ENCODE measurements at places on chromosomes 2 and 18.

GRCh38 chr2:70991742-70992141, 2.9 kb downstream of the TEX261 start:
- DNase-seq = no peak

GRCh38 chr2:146244131-146244530, 1600.7 kb upstream of the ACVR2A start:
- no peak for DNase-seq

DNA sequence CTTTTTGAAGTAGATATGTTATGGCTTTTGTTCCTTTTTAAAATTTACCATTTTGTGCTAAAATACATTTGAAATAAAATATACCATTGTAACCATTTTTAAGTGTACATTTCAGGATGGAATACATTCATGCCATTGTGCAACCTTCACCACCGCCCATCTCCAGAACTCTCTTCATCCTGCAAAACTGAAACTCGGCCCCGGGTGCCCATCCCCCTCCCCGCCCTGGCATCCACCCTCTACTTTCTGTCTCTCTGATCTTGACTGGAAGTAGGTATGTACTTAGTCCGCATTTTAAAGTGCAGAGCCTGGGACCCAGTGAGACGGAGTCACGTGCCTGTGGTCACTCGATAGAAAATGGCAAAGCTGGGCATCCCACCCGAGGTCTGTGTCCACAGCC, 45.6 kb downstream of the DIPK1C start:
- no peak for DNase-seq

DNA sequence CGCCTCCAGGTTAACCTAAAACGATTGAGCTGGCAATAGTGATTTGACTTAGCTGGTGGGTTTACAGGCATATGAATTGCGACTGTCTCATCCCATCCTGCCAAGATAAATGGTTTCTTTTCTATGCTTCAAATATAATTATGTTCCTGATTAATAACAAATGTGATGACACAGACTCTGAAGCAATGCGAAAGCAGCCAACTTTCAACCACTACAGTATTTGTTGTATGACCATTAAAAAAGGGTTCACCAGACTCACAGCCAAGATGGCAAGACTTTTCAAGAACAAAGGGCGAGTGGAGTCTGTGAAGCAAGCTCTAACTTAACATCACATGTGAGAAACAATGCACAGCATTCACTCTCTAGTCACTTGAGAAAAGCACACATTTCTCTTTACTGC, 186.6 kb downstream of the PID1 start:
- DNase-seq = no peak

GRCh38 chr2:64439194-64439593, 14.8 kb upstream of the LGALSL start:
- DNase-seq = no peak

DNA sequence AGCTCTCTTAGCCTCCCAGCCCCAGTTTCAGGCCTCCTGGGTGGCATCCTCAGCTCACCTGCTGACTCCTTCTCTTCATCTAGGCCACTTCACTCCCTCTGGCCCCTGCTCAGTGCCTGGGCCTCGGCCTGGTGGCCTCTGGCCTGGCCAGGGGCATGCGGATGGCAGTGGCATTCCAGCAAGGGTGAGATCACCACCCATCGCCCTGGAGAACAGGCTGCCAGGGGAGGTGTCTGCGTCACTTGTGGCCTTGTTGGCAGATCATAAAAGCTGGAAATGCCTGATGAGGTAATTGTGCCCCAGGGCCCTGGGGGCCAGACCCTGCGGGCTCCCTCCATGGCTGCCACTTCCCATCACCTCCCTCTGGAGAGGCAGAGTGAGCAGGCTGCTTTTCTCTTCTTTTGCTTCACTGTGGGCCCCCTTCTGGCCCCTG, 72.5 kb upstream of the SMAD2 start:
- no peak for DNase-seq

GRCh38 chr2:95353055-95353575, 49.4 kb upstream of the FAHD2A start:
- no peak for DNase-seq

DNA sequence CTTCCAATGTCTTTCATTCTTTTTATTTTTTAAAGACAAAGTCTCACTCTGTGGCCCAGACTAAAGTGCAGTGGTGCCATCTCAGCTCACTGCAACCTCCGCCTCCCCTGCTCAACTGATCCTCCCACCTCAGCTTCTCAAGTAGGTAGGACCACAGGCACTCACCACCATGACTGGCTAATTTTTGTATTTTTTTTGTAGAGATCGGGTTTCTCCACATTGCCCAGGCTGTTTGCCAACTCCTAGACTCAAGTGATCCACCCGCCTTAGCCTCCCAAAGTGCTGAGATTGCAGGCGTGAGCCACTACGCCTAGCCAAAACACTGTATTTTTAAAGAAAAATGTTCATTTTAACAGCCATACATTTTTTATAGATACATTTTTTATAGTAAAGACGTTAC, 12.7 kb downstream of the GCKR start:
- no peak for DNase-seq

GRCh38 chr2:136239079-136239685, 121.2 kb upstream of the CXCR4 start:
- DNase-seq = no peak

DNA sequence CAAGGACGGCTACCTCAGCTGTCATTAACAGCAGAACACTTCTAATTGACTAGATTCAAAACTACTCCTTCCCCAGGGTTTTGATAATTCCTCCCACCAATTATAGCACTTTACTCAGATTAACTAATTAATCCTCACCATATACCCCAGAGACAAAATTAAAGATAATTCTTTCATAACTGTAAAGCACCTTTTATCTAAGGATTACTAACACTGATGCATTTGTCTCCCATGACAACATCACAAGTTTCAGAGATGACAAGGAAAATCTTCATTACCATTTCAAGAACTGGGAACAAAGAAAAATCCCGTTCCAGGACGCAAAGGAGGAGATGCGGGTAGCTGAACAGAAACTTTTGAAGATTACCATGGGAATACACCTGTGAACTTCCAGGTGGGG, 129.4 kb upstream of the ITGA6 start:
- DNase-seq = no peak

GRCh38 chr2:227207573-227207972, 43.1 kb downstream of the COL4A3 start:
- no peak for DNase-seq

DNA sequence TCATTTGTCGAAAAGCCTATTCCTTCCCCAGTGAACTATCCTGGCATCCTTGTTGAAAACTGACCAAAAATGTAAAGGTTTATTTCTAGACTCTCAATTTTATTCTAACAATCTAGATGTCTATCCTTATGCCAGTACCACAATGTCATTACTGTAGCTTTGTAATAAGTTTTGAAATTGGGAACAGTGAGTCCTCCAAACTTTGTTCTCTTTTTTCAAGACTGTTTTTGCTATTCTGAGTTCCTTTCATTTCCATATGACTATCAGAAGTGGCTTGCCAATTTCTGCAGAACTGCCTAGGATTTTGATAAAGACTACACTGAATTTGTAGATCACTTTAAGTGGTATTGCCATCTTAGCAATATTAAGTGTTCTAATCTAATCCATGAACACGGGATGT, 9.7 kb downstream of the STARD7 start:
- DNase-seq = no peak

GRCh38 chr2:57806449-57806968, 240.1 kb upstream of the VRK2 start:
- no peak for DNase-seq

GRCh38 chr2:178392215-178392614, 58.8 kb downstream of the PRKRA start:
- DNase-seq = no peak

DNA sequence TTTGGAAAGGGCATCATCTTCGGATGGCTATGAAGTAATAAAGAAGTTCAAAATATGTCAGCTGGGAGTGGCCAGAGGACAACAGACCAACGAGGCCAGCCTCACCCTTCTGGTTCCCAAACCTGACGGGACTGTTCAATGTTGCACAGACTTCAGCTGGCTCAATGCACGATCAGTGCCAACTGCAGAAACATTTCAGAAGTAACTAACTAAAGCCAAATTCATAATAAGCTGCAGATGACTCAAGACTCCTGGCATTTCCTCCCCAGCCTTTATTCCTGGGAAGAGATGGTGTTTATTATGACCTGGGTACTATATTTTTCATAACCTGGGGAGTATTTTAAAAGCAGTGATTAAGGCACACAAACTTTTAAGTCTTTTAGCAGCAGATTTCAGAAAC, 3.8 kb upstream of the ATP6V1C2 start:
- DNase-seq = no peak

DNA sequence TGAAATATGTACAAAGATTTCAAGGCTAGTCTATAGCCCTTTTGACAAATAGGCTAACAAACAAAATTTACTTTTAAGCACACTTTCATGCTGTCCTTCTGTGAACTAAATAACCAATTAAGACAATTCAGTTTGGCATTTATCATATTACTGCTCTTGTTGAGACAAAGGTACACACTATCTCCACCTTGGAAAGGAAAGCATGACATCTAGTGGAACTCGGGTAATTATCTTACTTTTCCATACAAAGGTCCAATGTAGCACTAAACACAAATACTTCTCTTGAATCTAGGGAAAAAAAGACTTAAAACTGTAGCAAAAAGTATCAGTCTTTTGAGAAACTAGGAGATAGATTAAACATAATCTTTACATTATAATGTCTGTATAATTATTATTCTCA, 125.0 kb upstream of the CD226 start:
- no peak for DNase-seq

GRCh38 chr2:20567159-20567925, 83.6 kb downstream of the HS1BP3 start:
- no peak for DNase-seq

DNA sequence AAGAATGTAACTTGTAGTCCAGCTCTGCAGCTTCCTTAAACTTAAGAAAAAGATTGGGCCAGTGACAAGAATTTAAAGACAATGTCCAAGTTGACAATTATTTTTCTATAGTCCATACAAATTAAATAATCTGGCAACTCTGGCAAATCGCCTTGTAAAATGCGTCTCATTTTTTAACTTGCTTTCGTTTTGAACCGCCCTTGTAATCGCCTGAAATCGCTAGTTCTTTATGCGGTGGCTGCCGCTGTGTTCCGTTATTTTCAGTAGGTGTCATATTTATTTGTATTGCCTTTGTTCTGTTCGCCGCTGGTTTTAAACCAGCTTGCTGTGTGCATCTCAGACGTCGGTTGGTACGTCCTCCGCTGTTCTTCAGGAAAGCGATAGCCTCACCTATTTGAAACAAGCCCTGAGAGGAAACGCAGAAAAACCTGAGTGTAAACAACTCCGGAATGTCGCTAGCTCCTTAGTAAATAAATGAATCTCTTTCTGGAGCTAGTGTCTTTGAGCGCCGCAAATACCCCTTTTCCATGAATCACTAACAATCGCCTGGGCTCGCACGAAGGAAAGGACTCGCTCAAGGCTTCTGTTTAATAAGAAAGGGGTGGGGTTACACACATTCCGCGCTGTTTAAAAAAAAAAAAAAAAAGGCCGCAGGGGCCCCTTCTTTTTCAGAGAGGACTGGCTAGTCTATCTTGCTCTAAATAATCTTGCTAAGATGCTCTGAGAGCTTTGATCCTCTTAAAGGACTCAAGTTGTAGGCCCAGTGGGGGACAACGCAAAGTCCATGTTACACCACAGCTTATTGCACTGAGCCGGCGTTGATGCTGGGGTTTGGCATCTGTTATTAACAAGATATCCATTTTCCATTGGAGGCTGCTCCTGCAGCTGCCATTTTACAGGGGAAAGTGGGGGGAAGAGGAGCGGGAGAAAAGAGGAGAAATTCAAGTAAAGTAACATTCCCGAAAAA, 3.0 kb downstream of the HOXD8 start:
- no peak for DNase-seq

GRCh38 chr2:151271824-151272223, 10.2 kb upstream of the RBM43 start:
- DNase-seq = no peak

DNA sequence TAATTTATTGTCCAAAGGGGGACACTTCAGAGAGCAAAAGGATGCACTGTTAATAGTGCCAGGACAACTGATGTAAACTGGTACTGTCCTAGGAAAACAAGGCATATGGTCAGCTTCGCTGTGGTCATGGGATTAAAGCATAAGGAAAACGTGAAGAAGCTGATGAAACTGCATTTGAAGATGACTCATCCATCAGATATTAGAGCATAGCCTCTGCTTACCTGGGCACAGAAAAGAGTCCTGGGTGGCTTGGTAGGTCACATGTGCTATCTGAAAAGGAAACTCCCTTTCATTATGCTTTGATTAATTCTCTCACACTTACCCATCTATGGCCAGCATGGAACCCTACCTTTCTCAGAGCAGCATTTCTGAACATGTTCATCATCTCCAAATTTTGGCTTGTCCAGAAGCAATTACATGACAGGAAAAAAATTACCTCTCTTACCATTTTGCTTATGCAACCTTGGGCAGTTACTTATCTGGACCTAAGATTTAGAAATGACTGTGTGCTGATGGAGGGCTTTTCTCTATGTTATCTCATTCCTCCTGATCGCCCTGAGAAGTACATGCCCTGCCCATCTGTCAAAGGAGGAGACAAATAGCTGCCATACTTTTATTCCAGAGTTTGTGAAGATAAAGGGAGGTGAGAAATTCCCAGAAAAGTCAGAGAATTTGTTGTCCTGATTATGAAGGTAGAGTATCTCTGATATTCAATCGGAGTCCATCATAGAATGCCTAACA, 275.3 kb upstream of the SLC14A2 start:
- no peak for DNase-seq

DNA sequence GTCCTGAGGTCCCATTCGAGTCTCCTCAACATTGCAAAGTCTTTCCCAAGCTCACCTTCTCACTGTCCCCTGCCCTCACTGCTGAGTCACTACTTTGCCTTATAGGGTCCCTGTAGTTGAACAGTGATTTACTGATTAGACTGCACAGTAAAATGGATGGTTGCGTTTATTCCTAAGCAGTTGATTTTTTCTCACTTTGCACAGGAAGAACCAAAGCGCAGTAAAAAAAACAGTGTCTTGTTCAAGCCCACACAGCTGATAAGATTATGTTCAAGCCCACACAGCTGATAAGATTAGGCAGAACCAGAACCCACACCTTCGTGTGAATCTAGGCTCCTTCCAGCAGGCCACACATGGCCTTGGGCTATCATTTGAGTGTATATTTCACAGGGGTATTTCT, 215.3 kb upstream of the COPS8 start:
- DNase-seq = no peak

DNA sequence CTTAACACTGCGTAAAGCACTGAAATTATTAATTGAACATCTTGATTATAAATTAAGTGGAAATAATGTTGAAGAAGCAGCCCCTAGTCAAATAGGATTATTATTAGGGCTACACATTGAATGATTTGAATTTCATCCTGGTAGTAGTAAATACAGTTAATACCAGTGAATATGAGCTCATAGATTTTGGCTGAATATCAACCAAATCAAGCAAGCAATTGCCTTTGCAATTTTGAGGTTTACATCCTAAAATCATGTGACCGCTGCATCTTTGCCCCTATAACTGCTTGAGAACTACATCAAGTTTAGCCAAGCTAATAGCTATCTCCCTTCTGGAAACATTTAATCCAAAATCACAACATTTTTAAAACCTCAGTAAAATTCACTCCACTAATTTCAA, 801.2 kb upstream of the PIK3C3 start:
- no peak for DNase-seq

DNA sequence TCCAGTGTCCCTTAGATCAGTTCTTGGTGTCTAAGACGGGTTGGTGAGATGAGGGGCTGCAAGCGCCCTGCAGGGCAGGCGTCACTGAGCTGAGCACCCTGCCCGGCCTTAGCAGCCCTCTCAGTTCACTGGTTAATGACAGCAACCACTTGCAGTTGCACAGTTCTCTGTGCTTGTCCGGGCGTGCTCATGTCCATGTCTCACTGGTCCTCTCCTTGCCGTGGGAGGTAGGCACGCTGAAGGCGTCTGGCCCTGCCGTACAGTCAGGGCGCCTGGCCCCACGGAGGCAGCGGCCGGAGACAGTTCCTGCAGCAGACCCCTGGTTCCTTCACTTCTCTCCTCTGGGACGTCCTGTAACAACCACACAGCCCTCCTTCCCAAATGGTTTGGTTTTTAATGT, 75.3 kb downstream of the ARHGEF4 start:
- DNase-seq = no peak
